ENCODE measurements at places on chromosomes 7 and 10. TPM values are rescaled to one million over a fixed set of nuclear protein-coding genes. Genes with fewer than 3 reads are reported as not detected.

The GATA3 gene
- 0.14 TPM for total RNA-seq

The GOLGA7B gene
- total RNA-seq = 0.45 TPM

The CAMK1D gene
- total RNA-seq = 7.7 TPM

The MINDY3 gene
- 10.1 TPM for total RNA-seq

The CCNY gene
- 60.0 TPM for total RNA-seq

The GPRIN2 gene
- total RNA-seq = 27.8 TPM

The CALML3 gene
- not detected for total RNA-seq

The GPR26 gene
- total RNA-seq = not detected

The PDE6C gene
- not detected for total RNA-seq

The EPO gene
- not detected for total RNA-seq

The PRPS1L1 gene
- not detected for total RNA-seq

The NACAD gene
- total RNA-seq = 3.0 TPM

DNA sequence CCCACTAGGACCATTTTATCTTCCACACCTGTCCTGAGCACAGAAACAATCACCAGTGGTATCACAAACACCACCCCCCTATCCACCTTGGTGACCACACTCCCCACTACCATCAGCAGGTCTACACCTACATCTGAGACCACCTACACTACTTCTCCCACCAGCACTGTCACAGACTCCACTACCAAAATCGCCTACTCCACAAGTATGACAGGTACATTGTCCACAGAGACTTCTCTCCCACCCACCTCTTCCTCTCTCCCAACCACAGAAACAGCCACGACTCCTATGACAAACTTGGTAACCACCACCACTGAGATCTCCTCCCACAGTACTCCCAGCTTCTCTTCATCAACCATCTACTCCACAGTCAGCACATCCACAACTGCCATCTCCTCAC, 3.3 kb downstream of the MUC3A start:
- no peaks in the 10 kb centered on the region for H3K27me3 ChIP-seq
- no peak overlapping the region for H3K4me3 ChIP-seq
- H3K27ac ChIP-seq = no peak overlapping the region
- H3K4me1 ChIP-seq = peaks cover 7% of the 10 kb centered on the region

DNA sequence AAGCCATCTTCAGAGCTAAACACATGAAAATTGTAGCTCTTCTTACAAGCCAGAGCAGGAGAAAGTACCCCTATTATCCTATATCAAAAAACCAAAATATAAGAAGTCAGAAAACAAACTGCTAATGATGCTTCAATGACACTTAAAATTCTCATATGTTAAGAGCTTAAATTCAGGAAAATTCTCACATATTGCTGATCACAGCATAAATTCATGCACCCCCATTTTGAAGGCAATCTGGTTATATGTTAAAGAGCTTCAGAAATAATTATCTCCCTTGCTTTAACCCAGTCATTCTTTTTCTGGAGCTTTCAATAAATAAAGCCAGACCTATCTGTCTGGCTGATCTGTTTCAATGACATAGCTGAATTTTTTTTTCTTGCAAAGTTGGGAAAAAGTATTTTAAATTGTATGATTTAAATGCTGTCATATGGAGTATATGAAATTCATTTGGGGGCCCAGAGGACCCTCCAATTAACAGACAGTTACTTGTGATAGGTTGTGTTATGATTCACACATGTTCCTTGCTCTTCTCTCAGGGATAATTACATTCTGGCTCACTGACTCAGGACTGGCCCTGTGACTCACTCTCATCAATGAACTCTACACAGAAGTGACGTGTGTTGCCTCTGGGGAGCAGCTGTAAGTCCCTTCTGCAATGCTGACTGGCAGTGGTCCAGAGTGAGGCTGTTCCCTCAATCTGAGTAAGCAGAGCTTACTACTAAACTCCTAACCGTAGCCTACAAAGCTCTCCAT, 85.2 kb downstream of the HGF start:
- no peaks in the 10 kb centered on the region for H3K27me3 ChIP-seq
- H3K27ac ChIP-seq = peak overlapping the region; percentile 63
- no peak overlapping the region for H3K4me3 ChIP-seq
- H3K36me3 ChIP-seq = no peaks in the 10 kb centered on the region

- H3K27me3 ChIP-seq = peaks cover 14% of the 10 kb centered on the region
- peak overlapping the region; percentile 86 for H3K4me3 ChIP-seq
- no peaks in the 10 kb centered on the region for H3K36me3 ChIP-seq
- peak overlapping the region; percentile 91 for H3K27ac ChIP-seq
- H3K4me1 ChIP-seq = peaks cover 53% of the 10 kb centered on the region
- DNase-seq = no peak
Observed at GRCh38 chr10:95291365-95292039, 699 bp upstream of the PDLIM1 start.

- no peaks in the 10 kb centered on the region for H3K27me3 ChIP-seq
- no peaks in the 10 kb centered on the region for H3K36me3 ChIP-seq
- no peaks in the 10 kb centered on the region for H3K4me1 ChIP-seq
- H3K4me3 ChIP-seq = no peak overlapping the region
- H3K27ac ChIP-seq = no peak overlapping the region
Observed at GRCh38 chr7:77501192-77501515, 35.9 kb upstream of the PTPN12 start.

DNA sequence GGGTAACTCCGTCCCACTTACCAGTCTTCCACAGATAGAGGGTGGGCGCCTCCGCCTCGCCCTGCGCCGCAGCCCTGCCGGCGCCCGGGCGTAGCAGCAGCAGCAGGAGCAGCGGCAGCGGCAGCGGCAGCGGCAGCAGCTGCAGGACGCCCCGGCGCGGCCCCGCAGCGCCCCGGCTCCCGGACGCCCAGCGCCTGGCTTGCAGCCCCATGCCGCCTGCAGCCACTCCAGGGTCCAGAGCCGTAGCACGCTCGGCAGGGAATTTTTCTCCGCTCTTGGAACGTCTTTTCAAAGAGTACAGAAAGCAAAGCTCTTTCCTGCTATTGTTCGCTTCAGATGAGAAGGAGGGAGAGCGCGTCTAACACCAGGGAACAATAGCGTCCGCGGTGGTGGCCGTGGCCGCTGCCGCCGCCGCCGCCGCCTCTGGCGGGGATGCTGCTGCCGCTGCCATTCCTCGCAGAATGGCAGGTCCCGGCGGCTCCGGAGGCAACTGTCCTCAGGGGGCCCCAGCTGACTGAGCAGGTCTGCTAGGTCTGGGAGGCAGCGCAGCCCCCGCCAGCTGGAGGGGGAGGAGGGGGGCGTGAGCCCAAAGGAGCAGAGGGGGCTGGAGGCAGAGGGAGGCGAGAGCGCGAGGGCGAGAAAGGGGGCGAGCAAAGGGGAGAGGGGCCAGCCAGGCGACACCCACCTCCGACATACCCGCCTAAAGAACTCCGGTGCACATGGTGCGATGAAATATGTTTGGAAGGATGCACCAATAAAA, at the start of gene THSD7A:
TSS of gene THSD7A (minus strand) at position 463 of the 760 bp plus-strand sequence. CDS start at position 211, 252 bp downstream.
- H3K27me3 ChIP-seq = no peaks in the 10 kb centered on the region
- H3K4me1 ChIP-seq = peaks cover 4% of the 10 kb centered on the region
- H3K27ac ChIP-seq = peak within 1 kb of the TSS; percentile 62
- no peaks in the 10 kb centered on the region for H3K36me3 ChIP-seq
- H3K4me3 ChIP-seq = peak within 1 kb of the TSS; percentile 55

GRCh38 chr10:6958711-6959110, 378.6 kb upstream of the PRKCQ start:
- no peaks in the 10 kb centered on the region for H3K4me1 ChIP-seq
- H3K36me3 ChIP-seq = no peaks in the 10 kb centered on the region
- no peaks in the 10 kb centered on the region for H3K27me3 ChIP-seq
- no peak overlapping the region for H3K4me3 ChIP-seq
- no peak for DNase-seq

DNA sequence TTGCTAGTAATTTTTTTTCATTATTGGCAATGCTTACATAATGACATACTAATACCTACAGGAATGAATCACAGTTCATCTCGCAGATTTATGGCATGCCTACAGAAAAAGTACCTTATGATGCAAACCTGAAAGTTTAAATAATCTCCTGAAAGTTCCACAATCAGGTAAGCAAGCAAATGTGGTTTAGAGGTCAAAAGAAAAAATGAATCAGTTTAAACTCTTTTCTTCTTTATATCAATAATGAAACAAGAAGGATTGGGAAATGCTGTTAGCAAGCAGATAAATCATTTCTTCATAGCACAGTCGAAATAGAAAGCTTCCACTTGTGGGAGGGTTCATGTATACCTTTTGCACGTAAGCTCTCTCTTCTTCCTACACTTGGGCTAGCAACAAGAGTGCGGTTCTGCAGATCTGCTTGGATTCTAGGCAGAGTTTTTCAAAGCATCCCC, 53.7 kb upstream of the MTPN start:
- H3K4me1 ChIP-seq = peaks cover 5% of the 10 kb centered on the region
- no peak overlapping the region for H3K4me3 ChIP-seq
- DNase-seq = no peak
- no peak overlapping the region for H3K27ac ChIP-seq
- H3K27me3 ChIP-seq = no peaks in the 10 kb centered on the region
- no peaks in the 10 kb centered on the region for H3K36me3 ChIP-seq

DNA sequence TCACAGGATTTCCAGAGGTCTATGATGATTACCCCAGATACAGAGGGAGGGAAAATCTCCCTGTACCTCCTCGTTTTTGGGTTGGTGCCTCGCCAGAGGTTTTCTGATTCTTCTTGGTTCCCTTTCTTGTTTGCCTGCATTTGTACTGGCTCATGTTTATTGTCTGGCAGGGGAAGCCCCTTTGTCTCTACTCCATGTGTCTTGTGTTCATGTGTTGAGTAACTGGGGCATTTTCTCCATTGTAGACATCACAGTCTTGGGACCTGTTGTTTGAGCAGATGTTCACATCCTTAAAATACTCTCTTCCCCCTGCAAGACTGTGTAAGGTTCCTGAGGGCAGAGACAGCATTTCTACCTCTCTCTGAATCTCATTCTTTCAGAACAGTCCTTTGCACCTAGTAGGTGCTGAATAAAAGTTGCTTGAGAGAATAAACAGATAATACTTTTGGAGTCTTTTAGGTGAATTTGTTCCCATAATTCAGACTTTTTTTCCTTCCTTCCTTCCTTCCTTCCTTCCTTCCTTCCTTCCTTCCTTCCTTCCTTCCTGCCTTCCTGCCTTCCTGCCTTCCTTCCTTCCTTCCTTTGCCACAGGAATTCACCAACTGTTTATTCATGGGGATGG, 25.1 kb downstream of the CDK14 start:
- peaks cover 48% of the 10 kb centered on the region for H3K4me1 ChIP-seq
- DNase-seq = no peak
- H3K36me3 ChIP-seq = no peaks in the 10 kb centered on the region
- H3K4me3 ChIP-seq = no peak overlapping the region

DNA sequence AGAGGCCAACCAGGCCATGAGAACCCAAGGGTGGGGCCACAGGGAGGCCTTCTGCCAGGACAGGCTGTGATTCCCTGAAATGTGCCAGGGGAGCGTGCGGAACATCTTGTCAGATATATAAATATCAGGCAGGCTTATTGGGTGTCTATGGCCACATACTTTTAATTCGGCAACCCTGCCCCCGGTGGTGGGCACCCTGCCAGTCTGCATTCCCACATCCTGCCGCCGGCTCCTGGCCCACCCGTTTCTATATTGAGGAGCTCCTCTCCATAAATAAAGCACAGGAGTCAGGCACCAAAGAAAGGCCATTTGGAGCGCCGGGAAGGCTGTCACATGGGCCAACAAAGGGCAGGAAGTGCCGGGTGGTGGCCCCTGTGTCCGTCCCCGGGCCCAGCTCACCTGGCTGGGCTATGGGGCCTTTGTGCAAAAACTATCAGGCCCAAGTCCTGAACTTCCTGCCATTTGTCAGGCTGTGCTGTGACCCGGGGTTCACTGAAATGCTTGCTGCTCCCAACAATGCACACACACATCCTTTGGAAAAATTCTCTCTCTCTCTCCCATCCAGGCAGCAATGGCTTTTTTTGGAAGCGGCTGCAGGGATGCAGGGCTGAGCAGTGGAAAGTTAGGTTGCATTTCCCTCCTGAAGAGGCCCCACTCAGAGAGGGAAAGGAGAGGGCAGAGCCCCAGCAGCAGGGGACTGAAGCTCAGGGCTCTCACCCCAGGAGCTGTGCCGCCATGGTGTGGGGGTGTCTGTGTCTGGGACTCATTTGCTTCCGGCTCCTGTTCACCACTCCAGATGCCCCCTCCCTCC, 25.0 kb upstream of the PODXL start:
- DNase-seq = peak; percentile 59
- H3K27me3 ChIP-seq = no peaks in the 10 kb centered on the region
- no peak overlapping the region for H3K4me3 ChIP-seq
- H3K36me3 ChIP-seq = no peaks in the 10 kb centered on the region
- H3K27ac ChIP-seq = peak overlapping the region; percentile 39

DNA sequence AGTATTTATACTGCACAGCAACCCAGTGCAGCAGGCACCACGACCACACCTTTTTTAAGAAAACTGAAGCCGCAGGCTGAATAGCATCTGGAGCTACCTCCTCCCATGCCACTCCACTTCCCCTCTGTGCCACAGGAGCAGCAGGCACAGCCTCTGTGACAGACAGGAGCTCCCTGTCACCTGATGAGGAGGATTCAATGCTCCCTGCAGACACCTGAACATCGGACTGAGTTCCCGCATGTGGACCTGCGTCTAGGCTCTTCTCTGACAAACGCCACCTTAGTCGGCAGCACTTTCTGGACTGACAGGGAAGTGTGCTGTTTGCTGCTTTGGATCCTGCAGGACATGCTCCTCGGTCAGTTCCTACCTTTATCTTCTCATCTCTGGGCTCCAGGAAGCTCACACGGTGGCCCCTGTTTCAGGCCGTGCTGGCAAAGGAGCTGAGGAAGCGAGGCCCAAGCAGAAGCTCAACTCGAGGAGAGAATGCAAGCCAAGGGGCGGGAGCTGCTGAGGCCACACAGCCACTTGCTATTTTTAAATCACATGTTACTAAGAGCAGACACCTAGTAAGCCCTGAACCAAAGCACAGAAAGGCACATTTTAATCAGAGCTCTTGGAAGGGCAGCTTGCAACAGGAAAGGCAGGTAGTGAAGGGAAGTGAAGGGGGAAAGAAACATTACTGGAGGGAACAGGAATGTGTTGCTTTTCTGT, 56.6 kb downstream of the VOPP1 start:
- H3K27me3 ChIP-seq = no peaks in the 10 kb centered on the region
- peaks cover 17% of the 10 kb centered on the region for H3K36me3 ChIP-seq
- H3K4me3 ChIP-seq = no peak overlapping the region
- H3K27ac ChIP-seq = no peak overlapping the region
- peak; percentile 35 for DNase-seq

DNA sequence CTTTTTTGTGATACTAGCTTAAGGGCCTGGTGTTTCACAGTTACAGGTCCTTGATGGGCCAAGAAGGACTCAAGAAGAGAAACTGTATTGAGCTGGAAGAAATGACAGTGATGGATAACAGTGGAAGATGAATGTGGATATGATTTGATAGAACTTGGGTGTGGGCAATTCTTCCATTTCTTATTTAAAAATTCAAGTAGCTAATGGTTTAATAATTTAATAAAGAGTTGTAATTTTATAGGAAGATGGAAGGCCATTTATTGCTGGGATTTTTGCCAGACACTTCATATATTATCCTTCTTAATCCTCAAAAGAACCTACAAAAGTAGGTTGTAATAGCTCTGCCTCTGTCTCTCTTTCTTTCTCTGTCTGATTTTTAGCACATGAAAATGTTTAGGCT, 21.3 kb upstream of the AKR1B1 start:
- no peak overlapping the region for H3K27ac ChIP-seq
- no peak for DNase-seq
- H3K27me3 ChIP-seq = no peaks in the 10 kb centered on the region
